Activated CD4-positive, alpha-beta T cell treated with anti-CD3 and anti-CD28 coated beads, Interleukin-2, amount 50 U/mL, for 24 hours (primary cell): ENCODE measurements at places on chromosomes 7 and 10.

- DNase-seq: no peak
These were observed 267.0 kb downstream of the FRMD4A start for GRCh38 chr10:14063531-14064285.

DNA sequence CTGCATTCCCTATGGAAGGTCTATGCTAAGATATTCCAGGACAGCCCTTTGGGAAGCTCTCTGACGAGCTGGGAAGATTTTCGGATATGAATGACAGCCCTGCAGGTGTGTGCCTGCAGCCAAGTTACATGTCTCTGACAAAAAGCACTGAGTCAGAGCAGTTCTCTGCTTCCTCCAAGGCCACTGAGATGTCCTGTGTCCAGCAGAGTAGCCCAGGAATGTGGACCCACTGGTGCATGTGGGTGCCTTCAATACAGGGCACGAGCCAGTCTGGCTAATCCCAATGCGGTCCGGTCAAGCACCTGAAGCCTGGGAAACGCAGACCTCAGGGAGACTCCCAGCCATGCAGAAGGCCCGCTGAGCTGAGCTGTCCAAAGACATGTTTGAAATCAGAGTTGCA, 565.7 kb downstream of the TCERG1L start:
- no peak for DNase-seq

DNA sequence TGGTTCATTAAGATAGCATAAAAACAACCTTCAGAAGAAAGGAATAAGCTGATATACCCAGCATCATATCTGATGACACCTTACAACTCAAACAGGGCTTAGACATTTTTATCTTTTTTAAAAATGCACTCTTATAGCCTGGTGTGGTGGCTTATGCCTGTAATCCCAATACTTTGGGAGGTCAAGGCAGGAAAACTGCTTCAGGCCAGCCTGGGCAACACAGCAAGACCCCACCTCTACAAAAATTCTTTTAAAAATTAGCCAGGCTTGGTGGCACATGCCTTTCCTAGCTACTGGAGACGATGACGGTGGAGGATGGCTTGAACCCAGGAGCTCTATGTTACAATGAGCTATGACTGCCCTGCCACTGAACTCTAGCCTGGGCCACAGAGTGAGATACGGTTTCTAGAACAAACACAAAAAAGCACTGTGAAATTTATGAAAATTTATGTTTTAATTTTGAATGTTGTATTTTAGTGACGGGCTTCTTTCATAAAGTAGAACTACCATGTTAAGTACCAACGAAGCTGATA, 12.3 kb upstream of the KMT2E start:
- DNase-seq: no peak

GRCh38 chr7:116152276-116152675, 58.1 kb upstream of the TES start:
- DNase-seq: no peak

- no peak for DNase-seq
These were observed 68.1 kb downstream of the PRTFDC1 start for GRCh38 chr10:24884316-24884715.

DNA sequence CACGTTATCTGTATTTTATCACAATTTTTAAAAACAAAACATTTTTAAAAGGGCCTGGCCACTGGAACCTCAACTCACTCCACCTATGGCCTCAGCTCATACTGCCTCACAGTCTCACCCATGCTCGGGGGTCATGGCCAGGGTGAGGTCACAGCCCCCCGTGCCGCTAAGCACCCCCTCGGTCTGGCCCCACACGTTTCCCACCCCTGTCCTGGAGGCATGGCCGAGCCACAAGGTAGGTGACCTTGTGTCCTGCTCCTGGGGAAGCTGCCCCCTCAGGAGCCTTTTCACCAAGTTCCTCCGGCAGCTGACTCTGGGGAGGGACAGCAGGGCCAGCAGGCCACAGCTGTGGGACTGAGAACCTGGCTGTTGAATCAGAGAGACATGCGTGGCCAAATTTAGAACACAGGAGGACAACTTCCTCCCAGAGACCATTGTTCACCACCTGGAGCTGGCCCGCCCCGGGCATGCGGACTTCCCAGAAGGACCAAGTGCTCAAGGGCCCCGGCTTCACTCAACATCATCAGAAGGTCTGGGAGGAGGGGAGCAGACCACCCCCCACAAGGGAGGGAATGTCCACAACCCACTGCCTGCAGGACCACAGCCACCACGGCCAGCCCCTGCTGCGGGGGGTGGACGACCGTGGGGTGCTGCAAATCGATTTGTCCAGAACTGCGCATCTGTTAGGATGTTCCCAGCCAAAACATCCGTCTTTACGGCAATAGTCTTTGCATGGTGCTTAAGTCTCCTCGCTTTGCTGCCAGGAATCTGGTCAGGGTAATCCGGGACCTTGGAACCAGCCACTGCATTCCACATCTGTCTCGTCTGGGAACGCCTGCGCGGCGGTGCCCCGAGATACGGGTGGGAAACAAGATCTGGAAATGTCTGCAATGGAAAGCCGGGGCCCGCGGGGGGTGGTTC, 48.6 kb upstream of the PDGFA start:
- no peak for DNase-seq

GRCh38 chr10:73084209-73084608, 12.5 kb downstream of the P4HA1 start:
- DNase-seq: no peak
